ENCODE measurements at places on chromosomes 11 and 22. TPM values are rescaled to one million over a fixed set of nuclear protein-coding genes. Genes with fewer than 3 reads are reported as not detected.

MRGPRX4 gene
- polyA plus RNA-seq, result not detected

ACTN3 gene
- polyA plus RNA-seq, result 0.92 TPM

GSTT2 gene
- polyA plus RNA-seq, result not detected

P2RY2 gene
- not detected for polyA plus RNA-seq

RAG2 gene
- not detected for polyA plus RNA-seq

AGBL2 gene
- polyA plus RNA-seq, result not detected

TEX12 gene
- 0.20 TPM for polyA plus RNA-seq

DNA sequence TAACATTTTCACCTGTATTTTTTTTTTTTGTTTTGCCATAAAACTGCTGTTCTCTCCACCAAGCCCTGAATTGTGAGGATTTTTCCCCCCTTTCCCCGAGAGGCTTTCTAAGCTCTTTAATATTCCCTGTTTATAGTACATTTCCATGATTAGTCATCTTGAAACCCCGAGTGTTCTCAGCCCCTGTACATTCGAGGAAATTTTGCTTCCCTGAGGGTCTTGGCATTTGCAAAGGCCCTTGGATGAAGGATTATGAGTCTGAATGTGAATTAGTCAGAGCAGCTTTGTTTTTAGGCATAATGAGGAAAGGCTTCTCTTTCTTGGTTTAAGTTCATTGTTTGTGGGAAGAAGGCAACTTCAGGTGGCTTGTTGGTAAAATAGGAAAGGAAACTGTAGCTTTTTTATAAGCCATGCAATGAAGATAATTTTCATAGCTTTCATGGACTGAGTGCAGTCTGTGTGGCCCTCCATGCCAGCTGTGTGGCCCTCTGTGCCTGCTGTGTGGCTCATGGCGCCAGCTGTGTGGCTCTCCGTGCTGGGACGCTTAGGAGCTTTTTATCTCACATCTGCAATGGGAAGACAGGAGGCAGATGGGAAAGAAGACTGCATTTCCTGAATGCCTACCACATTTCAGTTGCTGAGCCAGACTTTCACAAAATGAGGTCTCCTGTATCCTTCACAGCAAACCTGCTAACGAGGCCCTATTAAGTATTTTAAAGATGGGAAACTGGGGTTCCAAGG is 129.0 kb downstream of the TEAD1 start:
- no peaks in the 10 kb centered on the region for H3K27me3 ChIP-seq
- DNase-seq, result peak; percentile 47
- H3K27ac ChIP-seq, result peak overlapping the region; percentile 85
- no peak overlapping the region for H3K4me3 ChIP-seq
- peaks cover 79% of the 10 kb centered on the region for H3K4me1 ChIP-seq
- H3K36me3 ChIP-seq, result no peaks in the 10 kb centered on the region

DNA sequence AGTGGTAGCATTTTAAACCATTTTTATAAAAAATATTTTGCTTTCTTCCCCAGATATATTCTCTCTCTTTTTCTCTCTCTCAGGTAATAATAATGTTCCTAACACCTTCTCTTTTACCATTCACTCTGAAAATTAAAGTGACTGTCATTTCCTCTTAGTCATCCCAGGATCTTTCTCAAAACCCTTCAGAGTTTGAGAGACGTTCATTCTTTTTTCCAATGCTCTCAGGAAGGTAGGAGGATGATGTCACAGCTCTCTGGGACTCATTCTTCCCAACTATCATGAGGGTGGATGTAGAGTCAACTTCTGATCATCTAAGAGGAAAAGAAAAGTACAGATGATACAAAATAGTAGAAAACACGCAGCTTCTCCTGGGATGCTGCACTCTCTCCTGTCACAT is 60.2 kb upstream of the CRTAM start:
- DNase-seq, result no peak
- peaks cover 9% of the 10 kb centered on the region for H3K4me1 ChIP-seq
- H3K27ac ChIP-seq, result no peak overlapping the region
- peaks cover 12% of the 10 kb centered on the region for H3K36me3 ChIP-seq

DNA sequence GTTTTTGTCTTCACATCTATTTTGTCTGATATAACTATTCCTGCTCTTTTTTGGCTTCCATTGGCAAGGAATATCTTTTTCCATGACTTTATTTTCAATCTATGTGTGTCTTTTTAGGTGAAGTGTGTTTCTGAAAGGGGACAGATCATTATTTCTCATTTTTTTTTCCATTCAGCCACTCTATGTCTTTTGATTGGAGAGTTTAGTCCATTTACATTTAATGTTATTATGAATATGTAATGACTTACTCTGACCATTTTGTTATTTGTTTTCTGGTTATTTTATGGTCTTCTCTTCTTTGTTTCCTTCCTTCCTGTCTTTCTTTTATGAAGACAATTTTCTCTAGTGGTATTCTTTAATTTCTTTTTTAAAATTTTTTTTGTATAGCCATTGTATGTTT is 178.6 kb upstream of the CNTN5 start:
- H3K27me3 ChIP-seq, result no peaks in the 10 kb centered on the region
- H3K4me3 ChIP-seq, result no peak overlapping the region
- no peaks in the 10 kb centered on the region for H3K4me1 ChIP-seq
- H3K36me3 ChIP-seq, result no peaks in the 10 kb centered on the region
- no peak for DNase-seq

- no peaks in the 10 kb centered on the region for H3K27me3 ChIP-seq
- H3K4me1 ChIP-seq, result no peaks in the 10 kb centered on the region
- peaks cover 89% of the 10 kb centered on the region for H3K36me3 ChIP-seq
- no peak overlapping the region for H3K27ac ChIP-seq
These were observed 18.5 kb downstream of the TPCN2 start for GRCh38 chr11:69067200-69067599.

DNA sequence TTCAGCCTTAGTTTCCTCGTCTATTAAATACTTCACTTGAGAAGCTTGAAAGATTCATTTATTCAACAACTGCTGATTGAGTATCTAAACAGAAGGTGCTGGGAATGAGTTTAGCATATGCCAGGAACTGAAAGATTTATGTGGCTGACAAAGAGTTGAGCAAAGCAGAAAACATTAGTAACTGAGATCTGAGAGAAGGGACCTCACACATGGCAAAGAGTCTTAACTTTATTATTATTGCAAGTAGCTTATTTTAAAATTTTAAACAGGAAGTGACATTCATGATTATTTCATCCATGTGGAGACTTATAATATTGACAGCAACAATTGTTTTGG is 133.6 kb downstream of the CASP12 start:
- no peak overlapping the region for H3K4me3 ChIP-seq
- no peak overlapping the region for H3K27ac ChIP-seq
- H3K4me1 ChIP-seq, result no peaks in the 10 kb centered on the region
- DNase-seq, result no peak
- no peaks in the 10 kb centered on the region for H3K36me3 ChIP-seq
- H3K27me3 ChIP-seq, result no peaks in the 10 kb centered on the region

- H3K4me1 ChIP-seq, result peaks cover 4% of the 10 kb centered on the region
- H3K36me3 ChIP-seq, result peaks cover 88% of the 10 kb centered on the region
- no peak for DNase-seq
- H3K4me3 ChIP-seq, result no peak overlapping the region
- no peak overlapping the region for H3K27ac ChIP-seq
- no peaks in the 10 kb centered on the region for H3K27me3 ChIP-seq
These were observed 28.5 kb upstream of the BAIAP2L2 start for GRCh38 chr22:38138961-38139360.

GRCh38 chr11:126415128-126415527 is 59.6 kb downstream of the ST3GAL4 start:
- H3K4me3 ChIP-seq, result no peak overlapping the region
- H3K36me3 ChIP-seq, result peaks cover 15% of the 10 kb centered on the region
- H3K4me1 ChIP-seq, result peaks cover 48% of the 10 kb centered on the region
- H3K27me3 ChIP-seq, result no peaks in the 10 kb centered on the region
- H3K27ac ChIP-seq, result peak overlapping the region; percentile 78

DNA sequence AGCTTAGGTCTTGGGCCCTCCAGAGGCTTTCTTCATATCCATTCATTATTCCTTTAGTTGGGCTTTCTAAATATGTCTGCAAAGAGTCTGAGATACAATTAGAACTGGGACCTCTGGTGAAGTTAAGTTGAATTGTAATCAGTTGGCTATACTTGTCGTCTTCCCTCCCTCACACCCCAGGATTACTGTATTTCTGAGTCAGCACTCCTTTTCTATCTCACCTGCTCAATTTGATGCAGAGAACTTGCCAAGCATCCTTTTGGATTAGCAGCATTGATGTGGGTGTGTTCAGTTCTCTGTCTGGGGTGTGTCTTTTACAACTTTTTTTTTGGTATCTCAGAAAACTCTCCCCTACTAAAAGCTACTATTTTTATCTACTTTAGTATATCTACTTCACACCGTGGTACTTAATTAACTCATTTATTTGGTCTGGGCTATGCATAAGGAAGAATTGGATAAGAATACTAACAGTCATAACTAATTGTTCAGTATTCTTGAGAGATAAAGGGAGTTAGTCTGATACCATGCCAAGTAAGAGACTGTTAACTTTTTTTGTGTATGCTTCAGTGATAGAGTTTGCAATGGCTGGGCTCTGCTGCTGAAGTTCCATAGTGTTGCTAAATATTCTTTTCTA is 15.1 kb downstream of the CTNND1 start:
- peak; percentile 28 for DNase-seq
- peak overlapping the region; percentile 88 for H3K27ac ChIP-seq
- H3K4me3 ChIP-seq, result no peak overlapping the region

DNA sequence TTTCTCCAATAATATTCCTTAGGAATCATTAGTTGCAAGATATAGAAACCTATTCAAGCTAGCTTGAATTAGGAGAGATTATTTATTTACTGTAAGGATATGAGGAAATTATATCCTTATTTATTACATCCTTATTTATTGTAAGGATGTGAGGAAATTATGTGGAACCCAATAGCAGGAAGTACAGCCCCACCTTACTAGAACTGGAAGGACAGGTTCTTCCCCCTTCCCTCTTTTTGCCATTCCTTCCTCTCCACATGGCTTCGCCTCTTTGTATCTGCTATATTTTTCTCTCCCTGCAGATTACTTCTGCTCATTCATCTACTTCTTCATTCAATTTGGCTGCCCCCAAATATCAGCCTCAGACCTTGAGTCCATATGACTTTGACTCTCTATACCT is 49.5 kb upstream of the B3GNT6 start:
- H3K4me3 ChIP-seq, result no peak overlapping the region
- no peaks in the 10 kb centered on the region for H3K36me3 ChIP-seq
- peaks cover 2% of the 10 kb centered on the region for H3K4me1 ChIP-seq
- DNase-seq, result no peak
- no peak overlapping the region for H3K27ac ChIP-seq
- H3K27me3 ChIP-seq, result no peaks in the 10 kb centered on the region

GRCh38 chr11:45150943-45151342 is 4.5 kb downstream of the PRDM11 start:
- no peaks in the 10 kb centered on the region for H3K36me3 ChIP-seq
- no peaks in the 10 kb centered on the region for H3K27me3 ChIP-seq

DNA sequence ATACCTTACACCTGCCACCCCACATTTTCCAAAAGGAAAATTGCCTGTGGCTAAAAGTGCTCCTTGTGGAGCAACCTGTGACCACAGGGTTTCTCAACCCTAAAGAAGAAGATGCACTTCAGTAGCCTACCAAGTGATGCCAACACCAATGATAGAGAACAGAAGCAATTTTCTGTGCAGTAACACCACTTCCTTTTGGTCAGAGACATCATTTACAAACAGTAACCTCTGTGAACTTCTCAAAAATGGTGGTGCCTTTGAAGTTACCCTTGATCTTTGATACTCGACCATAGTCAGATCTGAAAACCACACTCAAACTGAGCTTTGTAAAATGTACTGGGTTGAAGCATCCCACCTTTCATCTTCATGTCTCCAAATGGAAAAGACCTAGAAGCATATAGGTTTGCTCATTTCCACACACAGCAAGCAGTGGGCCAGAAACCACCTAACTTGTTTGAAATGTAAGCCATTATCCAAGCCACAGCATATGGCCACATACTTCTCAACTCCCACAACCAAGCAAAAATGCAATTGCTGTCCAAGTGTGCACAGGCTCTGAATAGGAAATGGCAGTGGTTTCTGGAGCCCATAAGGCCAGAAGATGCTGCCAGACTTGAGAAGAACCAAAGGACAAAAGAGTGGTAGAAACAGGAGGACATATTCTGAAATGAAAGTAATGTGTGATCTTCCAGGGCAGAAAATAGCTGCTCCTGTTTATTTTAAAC is 24.3 kb downstream of the MPPED2 start:
- H3K4me3 ChIP-seq, result no peak overlapping the region
- peaks cover 11% of the 10 kb centered on the region for H3K4me1 ChIP-seq
- no peaks in the 10 kb centered on the region for H3K27me3 ChIP-seq
- no peaks in the 10 kb centered on the region for H3K36me3 ChIP-seq

DNA sequence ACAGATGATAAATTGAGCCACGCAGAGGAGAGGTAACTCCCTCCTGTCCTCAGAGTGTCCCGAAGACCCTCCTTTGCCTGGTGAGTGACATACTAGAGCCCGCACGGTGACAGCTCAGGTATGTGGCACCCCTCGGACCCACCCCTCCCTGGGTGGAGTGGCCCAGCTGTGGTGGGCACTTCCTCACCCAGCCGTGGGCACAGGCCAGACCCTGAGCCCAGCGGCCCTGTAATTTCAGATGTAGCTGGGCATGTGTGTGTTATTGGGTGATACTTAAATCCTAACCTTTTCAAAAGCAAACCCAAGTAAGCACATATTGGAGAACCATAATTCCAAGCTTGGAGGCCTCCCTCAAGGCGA is 93.2 kb downstream of the WNT7B start:
- H3K27ac ChIP-seq, result no peak overlapping the region
- H3K27me3 ChIP-seq, result peaks cover 3% of the 10 kb centered on the region
- DNase-seq, result no peak
- no peak overlapping the region for H3K4me3 ChIP-seq
- no peaks in the 10 kb centered on the region for H3K36me3 ChIP-seq
- peaks cover 14% of the 10 kb centered on the region for H3K4me1 ChIP-seq

Data from stomach (tissue), 19 donors.